Mesothelial cell of epicardium (in vitro differentiated cells): ENCODE measurements at places on chromosomes 1 and 21. TPM values are rescaled to one million over a fixed set of nuclear protein-coding genes. Genes with fewer than 3 reads are reported as not detected.
A peak's percentile ranks its signal among the peaks of the same experiment; 100 is the strongest.

Gene NHLH1
- 0.27 to 0.38 TPM (median 0.32 TPM) in 3 replicates for total RNA-seq

Gene CHI3L2
- not detected in 3 replicates for total RNA-seq

Gene SCAMP3
- total RNA-seq: 46.8 to 50.5 TPM (median 49.8 TPM) in 3 replicates

Gene SH2D1B
- not detected in 3 replicates for total RNA-seq

Gene RERE
- 177 to 187 TPM (median 187 TPM) in 3 replicates for total RNA-seq

Gene OLIG2
- 0.20 to 0.38 TPM (median 0.35 TPM) in 3 replicates for total RNA-seq

Gene TNFRSF9
- 2.0 to 2.3 TPM (median 2.2 TPM) in 3 replicates for total RNA-seq

- H3K4me3 ChIP-seq: no peak overlapping the region
- no peak overlapping the region for H3K27ac ChIP-seq
- H3K36me3 ChIP-seq: peaks cover 10% of the 10 kb centered on the region
- no peak for DNase-seq
- no peaks in the 10 kb centered on the region for H3K4me1 ChIP-seq
- H3K27me3 ChIP-seq: no peaks in the 10 kb centered on the region
Measured at GRCh38 chr1:68087184-68087583, 36.8 kb upstream of the DIRAS3 start.

DNA sequence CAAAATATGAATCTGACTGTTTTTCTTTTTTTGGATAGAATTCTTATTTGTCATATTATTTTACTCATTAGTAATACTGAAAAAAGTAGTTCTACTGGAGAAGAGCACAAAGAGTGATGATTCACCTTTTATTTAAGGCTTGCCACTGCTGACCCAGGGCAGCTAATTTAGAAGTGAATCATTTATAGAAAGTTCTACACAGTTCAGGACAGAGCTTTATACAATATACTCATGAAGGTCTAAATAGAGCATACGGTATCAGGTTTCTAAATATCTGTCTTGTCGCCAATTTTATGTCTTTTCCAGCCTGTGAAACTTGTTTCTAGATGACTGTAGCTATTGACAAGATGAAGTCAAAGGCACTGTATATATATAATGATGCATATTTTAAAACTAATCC lies 25.0 kb downstream of the GIPC2 start:
- H3K36me3 ChIP-seq: no peaks in the 10 kb centered on the region
- peaks cover 8% of the 10 kb centered on the region for H3K4me1 ChIP-seq
- no peak for DNase-seq

- no peak overlapping the region for H3K27ac ChIP-seq
- no peaks in the 10 kb centered on the region for H3K27me3 ChIP-seq
- no peak overlapping the region for H3K4me3 ChIP-seq
- H3K4me1 ChIP-seq: peaks cover 12% of the 10 kb centered on the region
Measured at GRCh38 chr1:108826081-108826635, 30.7 kb downstream of the AKNAD1 start.

DNA sequence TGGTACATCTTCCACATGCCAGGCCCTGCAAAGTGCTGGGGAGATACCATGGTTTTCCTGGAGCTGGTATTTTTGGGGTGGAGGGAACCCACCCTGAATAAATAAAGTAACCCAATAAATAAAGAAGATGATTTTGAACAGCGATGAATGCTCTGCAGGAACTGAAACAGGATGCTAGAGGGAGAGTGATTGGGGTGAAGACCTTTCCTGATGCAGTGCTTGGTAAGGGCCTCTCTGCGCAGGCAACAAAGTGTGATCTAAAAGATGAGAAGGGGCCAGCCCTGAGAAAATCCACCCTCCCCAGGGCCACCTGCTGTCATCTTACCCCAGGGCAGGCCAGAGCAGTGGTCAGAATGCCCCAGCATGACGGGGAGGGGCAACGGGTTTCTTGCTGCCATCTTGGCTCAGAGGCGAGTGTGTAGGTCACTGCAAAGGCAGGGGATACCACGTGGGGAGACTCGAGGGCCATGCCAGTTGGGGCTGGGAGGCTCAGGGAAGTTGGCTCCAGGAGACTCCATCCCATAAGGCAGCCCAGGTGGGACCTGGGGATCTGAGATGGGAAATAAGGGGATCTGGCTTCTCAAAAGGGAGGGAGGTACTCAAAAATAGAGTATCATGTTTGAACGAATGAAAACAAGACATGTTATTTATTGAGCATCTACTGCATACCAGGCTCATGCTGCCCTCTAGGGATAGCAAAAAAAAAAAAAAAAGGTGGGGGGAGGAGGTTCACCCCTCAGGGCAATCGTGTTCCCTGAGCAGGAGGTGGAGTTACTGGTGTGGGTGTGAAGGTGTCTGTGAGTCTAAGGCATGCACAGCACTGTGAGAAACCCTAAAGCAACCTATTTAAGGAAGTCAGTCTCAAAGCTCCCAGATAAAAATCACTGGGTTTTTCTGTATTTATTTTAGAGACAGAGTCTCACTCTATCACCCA lies 2.8 kb downstream of the SRARP start:
- no peak for DNase-seq
- H3K4me1 ChIP-seq: no peaks in the 10 kb centered on the region
- no peak overlapping the region for H3K27ac ChIP-seq

GRCh38 chr1:224820341-224820740 lies 109.1 kb upstream of the DNAH14 start:
- H3K4me3 ChIP-seq: no peak overlapping the region
- DNase-seq: no peak
- H3K27me3 ChIP-seq: peaks cover 26% of the 10 kb centered on the region
- H3K4me1 ChIP-seq: no peaks in the 10 kb centered on the region
- no peak overlapping the region for H3K27ac ChIP-seq

GRCh38 chr1:6580593-6581409 lies 1.0 kb downstream of the ZBTB48 start:
- DNase-seq: no peak
- H3K4me3 ChIP-seq: peak overlapping the region; percentile 94
- peak overlapping the region; percentile 88 for H3K27ac ChIP-seq
- no peaks in the 10 kb centered on the region for H3K36me3 ChIP-seq
- H3K27me3 ChIP-seq: no peaks in the 10 kb centered on the region

- H3K4me1 ChIP-seq: no peaks in the 10 kb centered on the region
- H3K27ac ChIP-seq: no peak overlapping the region
- no peaks in the 10 kb centered on the region for H3K36me3 ChIP-seq
- H3K4me3 ChIP-seq: no peak overlapping the region
- H3K27me3 ChIP-seq: peaks cover 7% of the 10 kb centered on the region
- DNase-seq: no peak
Measured at GRCh38 chr1:224753491-224753890, 137.4 kb downstream of the CNIH3 start.

DNA sequence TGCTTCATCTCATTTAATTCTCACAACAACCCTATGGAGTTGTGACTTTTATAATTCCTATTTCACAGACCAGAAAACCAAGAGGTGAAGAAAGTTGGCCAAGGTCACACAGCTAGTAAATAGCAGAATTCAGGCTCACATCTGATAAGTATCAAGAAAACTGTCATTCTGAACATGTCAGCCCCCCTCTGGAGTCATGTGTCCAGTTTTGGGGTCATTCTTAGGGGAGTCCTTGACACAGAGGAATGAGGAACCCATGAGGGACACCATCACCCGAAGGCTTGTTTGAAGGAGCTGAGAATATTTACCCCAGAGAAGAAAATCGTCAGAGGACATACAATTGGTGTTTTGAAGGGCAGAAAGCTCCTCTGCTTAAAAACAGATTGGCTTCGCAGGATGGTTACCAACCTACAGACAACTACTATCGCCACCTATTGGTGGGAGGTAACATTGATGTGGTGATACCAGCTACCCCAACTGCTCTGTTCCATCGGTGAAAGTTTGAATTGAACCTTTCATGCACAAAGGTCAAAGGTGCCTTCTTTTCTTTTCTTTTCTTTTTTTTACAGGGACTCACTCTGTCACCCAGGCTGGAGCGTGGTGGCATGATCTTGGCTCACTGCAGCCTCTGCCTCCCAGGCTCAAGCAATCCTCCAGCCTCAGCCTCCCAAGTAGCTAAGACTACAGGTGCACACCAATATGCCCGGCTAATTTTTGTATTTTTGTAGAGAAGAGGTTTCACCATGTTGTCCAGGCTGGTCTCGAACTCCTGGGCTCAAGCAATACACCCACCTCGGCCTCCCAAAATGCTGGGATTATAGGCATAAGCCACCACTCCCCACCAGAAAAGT lies 31.3 kb downstream of the NCMAP start:
- no peak overlapping the region for H3K4me3 ChIP-seq
- H3K27ac ChIP-seq: no peak overlapping the region
- no peak for DNase-seq

GRCh38 chr1:61914823-61915482 lies 172.7 kb downstream of the PATJ start:
- peaks cover 25% of the 10 kb centered on the region for H3K36me3 ChIP-seq
- peak overlapping the region; percentile 66 for H3K27ac ChIP-seq
- H3K27me3 ChIP-seq: no peaks in the 10 kb centered on the region
- no peak for DNase-seq

DNA sequence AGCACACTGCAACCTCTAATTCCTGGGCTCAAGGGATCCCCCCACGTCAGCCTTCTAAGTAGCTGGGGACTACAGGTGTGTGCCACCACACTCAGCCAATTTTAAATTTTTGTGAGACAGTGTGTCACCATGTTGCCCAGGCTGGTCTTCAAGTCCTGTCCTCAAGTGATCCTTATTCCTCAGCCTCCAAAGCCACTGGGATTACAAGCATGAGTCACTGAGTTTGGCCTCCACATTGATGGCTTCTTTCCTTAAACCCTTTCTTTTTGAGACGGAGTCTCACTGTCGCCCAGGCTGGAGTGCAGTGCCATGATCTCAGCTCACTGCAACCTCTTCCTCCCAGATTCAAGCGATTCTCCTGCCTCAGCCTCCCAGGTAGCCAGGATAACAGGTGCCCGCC lies 7.6 kb downstream of the KPNA6 start:
- H3K4me1 ChIP-seq: peaks cover 13% of the 10 kb centered on the region
- no peak for DNase-seq
- no peaks in the 10 kb centered on the region for H3K27me3 ChIP-seq

DNA sequence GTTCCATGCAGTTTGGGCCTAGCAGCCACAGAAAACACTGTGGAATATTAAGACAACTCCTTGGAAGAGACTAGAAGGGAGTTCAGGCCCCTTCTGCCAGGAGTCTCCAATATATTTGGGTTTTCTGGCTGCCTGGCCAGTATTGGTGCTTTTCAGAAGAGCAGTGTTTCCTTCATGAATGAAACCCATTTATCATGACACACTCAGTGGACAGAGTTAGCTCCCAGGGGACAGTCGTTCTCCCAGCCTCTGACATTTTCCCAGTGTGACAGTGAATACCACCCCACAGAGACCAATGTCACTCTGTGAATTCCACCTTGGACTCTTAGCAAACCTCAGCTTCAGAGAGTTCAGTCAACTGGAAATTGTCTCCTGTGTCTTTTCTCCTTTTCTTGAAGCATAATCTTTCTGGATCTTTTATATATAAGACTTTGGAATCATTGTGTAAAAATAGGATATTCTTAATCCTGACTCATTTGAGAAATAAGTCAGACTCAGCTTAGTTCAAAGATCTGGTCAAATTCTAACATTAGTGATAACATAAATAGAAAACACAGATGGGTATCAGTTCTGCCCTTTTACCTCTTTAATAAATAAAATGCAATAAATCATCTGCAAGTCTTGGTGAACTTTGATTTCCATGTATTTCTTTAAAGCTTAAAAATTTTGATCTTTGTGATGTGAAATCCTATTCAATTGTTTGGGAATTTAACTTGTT lies 40.4 kb downstream of the GNG12 start:
- no peak for DNase-seq
- no peaks in the 10 kb centered on the region for H3K27me3 ChIP-seq
- H3K36me3 ChIP-seq: peaks cover 11% of the 10 kb centered on the region
- no peak overlapping the region for H3K4me3 ChIP-seq
- H3K27ac ChIP-seq: peak overlapping the region; percentile 48
- H3K4me1 ChIP-seq: peaks cover 35% of the 10 kb centered on the region

DNA sequence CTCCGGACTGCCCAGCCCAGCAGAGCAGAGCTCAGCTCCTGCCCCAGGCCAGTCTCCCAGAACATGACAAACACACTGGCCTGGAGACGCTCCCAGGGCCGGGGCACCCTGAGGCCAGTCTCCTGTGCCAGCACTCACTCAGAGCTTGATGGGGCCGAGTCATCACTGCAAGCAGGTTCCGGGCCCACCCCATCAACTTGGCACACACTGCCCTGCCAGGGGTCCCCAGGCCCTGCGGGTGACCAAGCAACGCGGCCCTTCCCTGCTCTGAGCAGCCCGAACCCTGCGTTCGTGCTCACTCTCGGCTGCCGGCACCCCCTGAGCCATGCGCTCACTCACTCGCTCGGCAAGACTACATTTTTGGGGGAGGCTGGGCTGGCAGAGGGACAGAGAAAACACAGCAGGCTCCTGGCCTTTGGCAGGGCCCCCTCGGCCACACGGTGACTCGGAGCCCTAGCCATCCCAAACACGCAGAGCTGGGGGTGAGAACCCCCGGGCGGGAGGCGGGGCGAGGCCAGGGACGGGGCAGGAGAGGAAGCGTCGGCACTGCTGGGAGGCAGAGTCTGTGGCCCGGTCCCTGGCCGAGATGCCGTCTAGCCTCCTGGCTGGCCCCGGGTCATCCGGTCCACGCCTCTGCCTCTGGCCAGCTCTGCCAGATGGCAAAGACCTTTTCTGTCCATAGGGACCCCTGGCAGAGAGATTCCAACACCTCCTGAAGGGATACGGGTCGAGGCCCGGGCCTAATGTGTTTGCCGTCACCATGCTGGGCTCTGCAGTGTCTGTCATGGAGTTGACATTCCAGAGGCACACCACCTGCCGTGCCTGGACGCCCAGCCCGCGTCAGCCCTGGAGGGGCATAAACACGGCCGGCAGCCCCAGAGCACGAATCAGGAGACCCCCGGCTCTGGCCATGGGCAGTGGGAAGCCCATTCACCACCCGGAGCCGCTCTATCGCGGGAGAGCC lies 68.0 kb downstream of the MEGF6 start:
- peaks cover 29% of the 10 kb centered on the region for H3K4me1 ChIP-seq
- H3K27ac ChIP-seq: no peak overlapping the region
- DNase-seq: no peak
- no peaks in the 10 kb centered on the region for H3K27me3 ChIP-seq
- no peak overlapping the region for H3K4me3 ChIP-seq

DNA sequence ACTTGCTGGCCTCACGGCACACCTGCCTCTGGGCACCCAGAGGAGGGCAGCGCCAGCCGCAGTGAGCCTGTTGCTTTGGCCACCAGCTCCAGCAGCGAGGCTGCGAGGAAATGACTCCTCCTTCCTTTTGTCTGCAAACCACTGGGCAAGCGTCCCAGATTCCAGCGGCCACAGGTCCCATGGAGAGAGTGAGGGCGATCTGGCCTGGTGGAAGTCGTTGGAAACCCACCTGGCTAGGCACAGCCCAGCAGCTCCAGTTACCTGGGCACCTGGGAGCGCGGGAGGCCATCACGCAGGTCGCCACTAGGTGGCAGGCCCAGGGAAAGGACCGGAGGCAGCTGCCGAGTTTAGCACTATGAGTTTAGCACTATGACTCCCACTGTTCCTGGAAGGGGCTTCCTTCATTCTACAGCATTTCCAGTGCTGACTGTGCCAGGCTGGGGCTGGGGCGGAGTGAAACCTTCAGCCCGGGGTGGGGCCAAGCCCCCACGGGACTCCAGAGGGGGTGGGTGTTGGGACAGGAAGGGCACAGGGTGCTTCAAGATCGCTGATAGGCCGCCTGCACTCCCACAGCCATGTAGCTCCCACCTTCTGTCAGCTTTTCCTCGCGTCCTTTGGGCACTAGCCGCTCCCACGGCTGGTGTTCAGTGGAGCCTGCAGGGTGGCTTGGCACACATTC lies 1.1 kb upstream of the ESPN start:
- H3K4me3 ChIP-seq: no peak overlapping the region
- peaks cover 89% of the 10 kb centered on the region for H3K27me3 ChIP-seq
- DNase-seq: peak; percentile 77
- no peaks in the 10 kb centered on the region for H3K36me3 ChIP-seq
- peaks cover 5% of the 10 kb centered on the region for H3K4me1 ChIP-seq
- H3K27ac ChIP-seq: no peak overlapping the region

- no peak overlapping the region for H3K27ac ChIP-seq
- H3K4me1 ChIP-seq: peaks cover 11% of the 10 kb centered on the region
- peaks cover 7% of the 10 kb centered on the region for H3K36me3 ChIP-seq
- no peak for DNase-seq
Measured at GRCh38 chr1:184605941-184606340, 148.7 kb downstream of the EDEM3 start.
